T-cell (primary cell): ENCODE measurements at places on chromosomes 6 and 20. TPM values are rescaled to one million over a fixed set of nuclear protein-coding genes. Genes with fewer than 3 reads are reported as not detected.

DNA sequence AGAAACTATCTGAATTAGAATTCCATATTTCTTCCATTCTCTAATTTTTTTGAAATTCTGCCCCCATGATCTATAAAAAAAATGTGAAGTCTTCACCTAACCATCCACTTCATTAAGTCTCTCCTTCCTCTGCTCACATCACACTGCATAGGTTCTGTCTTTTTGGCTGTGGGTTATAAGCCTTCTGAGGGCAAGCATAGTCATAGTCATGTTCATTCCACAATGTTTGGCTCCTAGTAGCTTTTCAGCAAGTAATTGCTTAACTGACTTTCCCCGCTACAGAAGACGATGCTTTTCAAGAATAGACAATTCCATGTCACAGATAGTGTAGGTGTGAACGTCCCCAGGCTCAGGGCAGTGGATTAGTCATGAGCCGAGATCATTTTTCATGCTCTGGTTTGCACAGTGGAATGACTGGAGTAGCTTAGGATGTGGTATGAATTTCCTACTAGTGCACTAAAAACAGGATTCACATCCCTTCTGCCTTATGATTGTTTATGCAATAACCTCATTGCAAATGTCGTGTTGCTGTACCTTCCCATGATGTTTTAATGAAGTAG lies 29.1 kb downstream of the WRNIP1 start:
- DNase-seq = no peak

- no peak for DNase-seq
These were observed 23.4 kb downstream of the FAM217A start for GRCh38 chr6:4055420-4056041.

DNA sequence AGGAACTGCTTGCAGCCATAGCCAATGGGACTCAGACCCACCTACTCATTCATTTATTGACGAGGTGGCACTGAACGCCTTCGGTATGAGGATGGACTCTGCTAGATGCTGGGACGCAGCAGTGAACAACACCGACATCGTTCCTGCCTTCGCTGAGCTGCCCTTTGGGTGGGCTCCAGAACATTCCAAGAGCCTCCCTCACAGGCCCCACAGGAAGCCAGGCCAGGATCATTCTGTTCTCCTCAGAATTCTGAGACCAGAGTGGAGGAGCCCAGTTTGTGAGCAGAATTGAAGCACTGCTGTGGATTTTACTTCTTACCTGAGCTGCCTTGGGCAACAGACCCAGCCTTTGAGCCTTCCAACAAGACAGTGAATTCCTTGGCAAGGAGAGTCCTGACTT lies 82.1 kb downstream of the KCNB1 start:
- DNase-seq = no peak

- no peak for DNase-seq
These were observed 99.2 kb downstream of the OR2B2 start for GRCh38 chr6:27812805-27813492.

GRCh38 chr6:39880594-39880993 lies 53.7 kb downstream of the MOCS1 start:
- DNase-seq = no peak

DNA sequence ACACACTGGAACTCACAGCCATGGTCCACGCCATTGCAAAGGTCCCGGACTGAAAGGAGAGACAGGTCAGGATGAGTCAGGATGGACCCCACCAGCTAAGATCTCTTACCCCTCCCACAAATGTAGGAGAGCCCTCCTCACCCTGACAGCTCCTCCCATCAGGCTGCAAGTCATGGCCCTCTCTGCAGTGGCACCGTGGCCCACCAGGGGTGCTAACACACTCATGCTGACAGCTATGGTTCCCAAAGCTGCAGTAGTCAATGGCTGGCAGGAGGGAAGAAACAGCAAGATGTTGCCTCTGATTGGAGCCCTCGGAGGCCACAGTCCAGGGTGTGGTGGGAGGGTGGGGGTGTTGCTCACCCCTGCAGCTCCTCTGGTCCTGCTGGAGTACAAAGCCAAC lies 5.7 kb upstream of the RBPJL start:
- no peak for DNase-seq

Gene NKAIN4
- not detected for total RNA-seq

Gene SLC35D3
- total RNA-seq = not detected
